Anterior cingulate cortex (tissue), 58 donors: ENCODE measurements at places on chromosomes 13 and 19.

DNA sequence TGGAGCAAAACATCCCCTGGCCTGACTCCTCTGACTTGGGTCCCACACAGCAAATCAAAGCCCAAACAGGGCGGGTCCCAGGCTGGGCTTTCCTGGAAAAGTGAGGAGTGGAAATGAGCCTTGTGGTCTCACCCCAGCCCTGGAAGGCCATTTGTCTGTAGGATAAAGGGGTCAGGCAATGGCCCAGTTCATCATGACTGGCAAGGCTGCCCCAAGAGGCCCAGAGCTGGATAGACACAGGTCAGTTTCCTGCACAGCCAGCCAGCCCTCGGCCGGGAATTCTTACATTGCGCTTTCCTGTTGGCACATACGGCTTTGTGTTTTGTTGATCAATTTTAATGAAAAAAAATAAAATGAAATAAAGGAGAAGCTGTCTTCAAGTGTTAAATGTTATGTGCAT lies 174.3 kb downstream of the TSHZ3 start:
- no peak for DNase-seq

DNA sequence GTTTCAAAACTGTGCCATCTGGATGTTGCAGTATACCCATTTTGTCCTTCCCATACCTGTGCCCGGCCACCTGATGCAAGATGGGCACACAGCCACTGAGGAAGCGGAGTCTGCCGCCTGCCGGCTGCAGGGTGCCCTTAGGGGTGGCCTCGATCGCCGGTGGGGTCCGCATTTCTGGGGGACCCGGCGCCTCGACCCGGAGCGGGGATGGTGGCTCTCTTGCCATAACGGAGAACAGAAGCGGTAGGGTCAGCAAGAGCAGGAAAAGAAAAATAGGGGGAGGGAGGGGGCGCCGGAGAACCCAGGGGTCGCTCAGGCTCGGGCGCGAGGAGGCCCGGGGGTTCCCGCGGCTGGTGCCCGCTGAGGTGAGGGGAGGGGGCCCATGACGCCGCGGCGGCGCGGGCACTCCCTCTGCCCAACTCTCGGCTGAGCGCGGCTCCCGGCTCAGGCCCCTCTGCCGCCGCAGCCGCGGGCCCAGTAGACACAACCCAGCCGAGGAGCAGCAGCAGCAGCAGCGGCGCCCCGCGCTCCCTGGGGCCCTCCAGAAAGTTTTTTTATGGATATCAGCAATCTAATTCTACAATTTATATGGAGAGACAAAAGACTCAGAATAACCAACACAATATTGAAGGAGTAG lies 13.8 kb upstream of the CYP4F2 start:
- DNase-seq, result no peak

DNA sequence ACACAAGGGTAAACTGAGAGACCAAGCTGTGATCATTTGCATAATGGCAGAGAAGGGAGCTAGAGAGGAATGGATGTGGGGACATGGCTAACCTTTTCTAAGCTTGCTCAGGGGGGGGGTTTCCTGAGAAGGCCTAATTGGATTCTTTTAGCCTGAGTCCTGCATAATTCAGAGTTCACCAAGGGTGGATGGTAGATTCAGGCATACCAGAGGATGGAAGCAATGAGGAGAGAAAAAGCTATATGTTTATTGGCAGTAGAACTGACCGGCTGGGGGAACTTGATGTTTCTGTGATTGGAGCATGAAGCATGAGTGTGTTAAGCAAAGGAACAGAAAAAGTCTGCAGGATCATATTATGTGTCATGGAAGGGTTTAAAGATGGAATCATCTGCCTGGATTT lies 65.9 kb upstream of the KLF12 start:
- no peak for DNase-seq

DNA sequence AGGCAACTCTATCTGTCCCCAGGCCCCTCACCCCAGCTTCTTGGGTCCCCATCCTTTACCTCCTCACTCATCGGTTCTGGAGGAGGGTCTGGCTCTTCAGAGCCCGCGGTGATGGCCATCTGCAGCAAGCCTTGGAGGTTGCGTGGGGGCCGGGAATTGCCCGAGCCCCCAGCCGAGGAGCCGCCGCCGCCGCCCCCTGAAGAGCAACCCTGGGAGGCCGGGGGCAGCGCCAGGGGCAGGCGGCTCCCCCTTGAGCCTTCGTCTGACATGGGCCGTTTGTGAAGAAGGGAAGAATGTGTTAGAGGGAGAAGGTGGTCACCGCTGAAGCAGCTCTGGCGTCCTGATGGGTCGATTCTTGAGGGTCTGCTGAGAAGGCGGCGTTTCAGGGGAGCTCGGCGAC lies 570 bp downstream of the HSPBP1 start:
- DNase-seq, result no peak

DNA sequence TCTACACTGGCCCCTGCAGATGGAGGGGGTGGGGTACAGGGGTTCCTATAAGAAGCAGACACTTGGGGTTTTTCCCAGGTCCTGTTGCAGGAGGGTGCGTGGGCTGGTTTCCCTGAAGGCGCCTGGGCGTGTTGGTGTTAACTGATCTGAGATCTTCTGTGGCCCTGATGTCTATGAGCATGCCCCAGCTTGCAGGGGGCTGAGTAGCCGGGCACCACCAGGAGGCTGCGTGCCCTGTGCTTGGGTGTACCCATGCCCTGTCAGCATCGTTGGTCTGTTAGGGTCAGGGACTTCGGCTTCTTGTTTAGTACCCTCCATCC lies 45.3 kb downstream of the CAPN12 start:
- no peak for DNase-seq

DNA sequence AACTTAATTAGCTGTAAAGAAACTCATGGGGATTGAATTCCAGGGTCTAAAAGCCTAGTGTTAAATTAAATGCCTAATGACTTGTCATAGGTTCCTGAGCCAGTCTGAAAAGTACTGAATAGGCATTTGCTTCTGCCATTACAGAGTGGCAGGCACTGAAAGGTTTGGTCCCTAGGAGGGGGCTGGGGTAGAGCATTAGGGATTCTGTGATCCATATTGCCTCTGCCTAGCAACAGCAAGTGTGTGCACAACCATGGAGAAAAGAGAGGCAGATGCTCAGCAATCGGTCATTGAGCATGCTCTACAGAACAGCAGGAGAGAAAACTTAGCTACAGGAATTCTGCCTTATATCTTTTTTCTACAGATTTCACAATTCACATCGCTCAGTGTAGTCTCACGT lies 133.5 kb downstream of the TRPC4 start:
- no peak for DNase-seq
